NCI-H526 (cell line): ENCODE measurements at places on chromosomes 11 and 22.

DNA sequence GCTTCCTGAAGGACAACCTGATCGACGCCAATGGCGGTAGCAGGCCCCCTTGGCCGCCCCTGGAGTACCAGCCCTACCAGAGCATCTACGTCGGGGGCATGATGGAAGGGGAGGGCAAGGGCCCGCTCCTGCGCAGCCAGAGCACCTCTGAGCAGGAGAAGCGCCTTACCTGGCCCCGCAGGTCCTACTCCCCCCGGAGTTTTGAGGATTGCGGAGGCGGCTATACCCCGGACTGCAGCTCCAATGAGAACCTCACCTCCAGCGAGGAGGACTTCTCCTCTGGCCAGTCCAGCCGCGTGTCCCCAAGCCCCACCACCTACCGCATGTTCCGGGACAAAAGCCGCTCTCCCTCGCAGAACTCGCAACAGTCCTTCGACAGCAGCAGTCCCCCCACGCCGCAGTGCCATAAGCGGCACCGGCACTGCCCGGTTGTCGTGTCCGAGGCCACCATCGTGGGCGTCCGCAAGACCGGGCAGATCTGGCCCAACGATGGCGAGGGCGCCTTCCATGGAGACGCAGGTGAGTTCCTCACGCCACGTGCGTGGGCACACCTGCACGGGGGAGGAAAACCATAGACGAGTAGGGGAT is 1.5 kb downstream of the BCR start:
- DNase-seq = peak; percentile 27

GRCh38 chr11:104435494-104435893 is 271.5 kb upstream of the PDGFD start:
- DNase-seq = no peak

- no peak for DNase-seq
These were observed 7.8 kb upstream of the GAS2L1 start for GRCh38 chr22:29298641-29299040.

DNA sequence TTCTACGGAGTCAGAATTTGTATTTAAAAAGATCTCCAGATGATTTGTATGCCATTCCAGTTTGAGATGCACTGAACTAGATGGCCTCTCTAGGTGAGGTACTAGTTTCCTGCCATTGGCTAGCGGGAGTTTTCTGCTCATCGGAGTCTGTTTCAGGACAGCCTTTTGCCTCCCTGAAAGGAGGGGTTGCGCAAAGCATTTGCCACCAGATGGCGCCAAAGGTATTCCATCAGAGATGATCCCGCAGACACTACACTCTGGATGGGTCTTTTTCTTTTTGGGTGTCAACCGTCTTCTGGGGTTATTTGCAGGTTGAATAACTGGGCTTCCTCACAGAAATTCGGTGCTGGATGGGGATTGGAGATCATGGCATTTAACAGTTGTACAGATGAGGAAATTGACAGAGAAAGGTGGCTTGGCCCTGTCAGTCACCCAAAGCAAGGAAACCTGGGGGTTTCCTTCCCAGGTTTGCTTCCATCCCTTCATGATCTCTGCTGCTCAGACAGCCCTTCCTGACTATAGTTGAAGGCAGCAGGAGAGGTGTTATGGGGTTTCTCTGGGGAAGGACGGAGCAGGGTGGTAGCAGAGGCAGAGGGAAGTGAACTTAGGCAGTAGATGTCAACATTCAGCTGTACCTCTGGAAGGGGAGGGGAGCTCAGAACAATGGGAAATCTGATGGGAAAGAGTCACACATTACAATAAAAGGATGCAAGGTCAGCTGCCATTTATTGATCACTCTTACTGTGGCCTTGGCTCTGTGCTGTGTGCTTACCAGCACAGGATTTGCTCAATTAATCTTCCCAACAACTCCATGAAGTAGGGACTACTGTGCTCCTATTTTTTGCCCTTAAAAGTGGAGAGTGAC is 81.6 kb downstream of the CCDC81 start:
- DNase-seq = peak; percentile 80

DNA sequence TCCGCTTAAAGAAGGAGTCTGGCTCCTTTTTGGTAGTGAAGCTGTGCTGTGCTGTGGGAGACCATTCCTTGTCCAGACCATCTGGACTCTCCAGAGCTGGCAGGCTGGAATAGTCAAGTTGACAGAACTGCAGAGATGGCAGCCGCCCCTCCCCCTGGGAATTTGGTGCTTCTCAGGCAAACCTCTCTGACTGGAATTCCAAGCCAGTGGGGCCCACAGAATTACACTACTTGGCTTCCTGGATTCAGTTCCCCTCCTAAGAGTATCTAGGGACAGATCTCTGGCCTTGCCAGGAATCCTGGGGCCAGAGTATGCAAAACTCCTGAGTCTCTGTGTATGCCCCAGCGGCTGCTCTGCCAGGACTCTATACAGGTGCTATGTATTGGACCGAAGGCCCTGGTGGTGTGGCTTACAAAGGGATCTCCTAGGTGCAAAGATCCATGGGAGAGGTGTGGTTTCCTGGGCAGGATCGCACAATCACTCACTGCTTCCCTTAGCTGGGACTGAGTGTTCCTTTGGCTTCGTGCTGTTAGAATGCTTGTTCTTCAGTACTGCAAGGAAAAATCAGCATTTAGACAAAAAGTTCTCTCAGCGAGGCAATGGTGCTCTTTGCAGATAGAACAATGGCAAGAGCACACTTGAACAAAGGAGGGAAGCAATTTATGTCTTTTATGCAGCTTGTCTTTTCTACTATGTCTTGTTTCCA is 86.8 kb downstream of the PRMT3 start:
- peak; percentile 77 for DNase-seq

DNA sequence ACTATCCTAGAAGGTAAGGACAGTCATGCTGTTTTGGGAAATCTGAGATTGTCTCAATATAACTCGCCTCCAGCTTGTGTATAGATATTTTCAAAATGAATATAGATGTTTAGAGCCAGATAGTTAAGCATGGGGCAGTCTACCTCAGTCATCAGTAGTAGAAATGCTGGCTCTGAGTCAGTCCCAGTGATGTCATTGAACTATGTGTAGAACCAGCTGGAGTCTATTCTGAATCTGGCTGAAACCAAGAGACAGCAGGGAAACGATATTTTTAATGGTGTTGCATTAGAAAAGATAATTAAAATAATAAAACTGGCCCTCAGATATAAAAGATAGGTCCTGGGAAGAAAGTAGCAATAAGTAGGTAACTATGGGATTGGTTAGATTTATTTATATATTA is 25.9 kb downstream of the PIWIL4 start:
- no peak for DNase-seq

DNA sequence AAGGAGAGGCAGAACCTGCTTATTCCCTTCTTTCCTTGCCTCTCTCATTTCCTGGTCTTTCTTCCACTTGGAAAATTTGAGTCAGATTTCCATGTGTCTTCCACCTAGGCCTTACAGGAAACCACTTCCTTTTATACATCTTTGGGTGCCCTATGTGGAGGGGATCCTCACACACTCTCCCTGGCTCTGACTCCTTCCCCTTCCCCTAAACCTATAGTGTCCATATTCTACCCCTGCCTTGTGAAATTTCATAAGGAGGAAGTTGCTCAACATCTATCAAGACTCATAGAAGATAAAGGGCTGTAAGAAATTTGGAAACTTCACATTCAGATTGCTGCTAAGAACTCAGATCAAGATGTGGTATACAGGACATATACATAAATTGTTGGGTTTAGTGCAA is 20.4 kb downstream of the TUG1 start:
- DNase-seq = no peak

DNA sequence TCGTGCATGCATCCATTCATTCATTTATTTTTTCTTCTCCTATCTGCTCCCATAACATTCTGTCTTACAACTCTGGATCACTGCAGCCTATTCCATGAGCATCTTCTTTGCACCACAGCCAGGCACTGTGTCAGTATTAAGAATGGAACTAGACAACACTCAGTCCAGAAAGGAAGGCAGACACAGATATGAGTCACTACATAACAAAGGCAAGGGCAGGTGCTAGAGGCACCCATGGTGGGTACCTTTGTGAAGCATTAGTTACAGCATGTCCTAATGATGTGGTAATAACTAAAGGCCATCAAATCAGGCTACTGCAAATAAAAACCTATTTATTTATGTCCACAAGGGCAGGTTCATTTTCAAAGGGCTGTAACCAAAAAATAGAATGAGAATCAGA is 28.1 kb downstream of the TENM4 start:
- DNase-seq = no peak

DNA sequence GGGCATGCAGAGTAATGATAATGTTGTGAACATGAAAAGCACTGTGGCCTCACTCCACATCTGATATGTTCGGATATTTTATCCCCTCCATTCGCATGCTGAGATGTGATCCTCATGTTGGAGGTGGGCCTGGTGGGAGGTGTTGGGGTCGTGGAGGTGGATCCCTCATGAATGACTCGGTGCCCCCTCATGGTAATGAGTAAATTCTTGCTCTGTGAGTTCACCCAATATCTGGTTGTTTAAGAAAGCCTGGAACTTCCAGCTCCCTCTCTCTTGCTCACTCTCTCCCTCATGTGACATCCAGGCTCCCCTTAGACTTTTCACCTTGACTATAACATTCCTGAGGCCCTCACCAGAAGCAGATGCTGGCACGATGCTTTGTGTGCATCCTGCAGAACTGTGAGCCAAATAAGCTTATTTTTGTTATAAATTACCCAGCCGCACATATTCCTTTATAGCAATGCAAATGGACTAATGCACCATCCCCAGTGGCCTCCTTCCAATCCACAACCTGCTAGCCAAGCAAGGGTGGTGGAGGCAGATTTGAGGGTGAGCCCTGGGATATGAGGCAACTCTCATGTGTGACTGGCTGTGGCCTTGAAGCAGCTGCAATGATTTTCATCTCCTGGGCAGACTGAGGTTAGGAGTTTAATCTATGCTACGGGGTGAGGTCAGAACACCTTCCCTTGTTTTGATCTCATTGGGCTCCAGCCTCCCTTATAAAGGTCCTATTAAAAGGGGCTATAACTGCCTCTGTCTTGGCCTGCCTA is 276.5 kb downstream of the ETS1 start:
- DNase-seq = no peak

DNA sequence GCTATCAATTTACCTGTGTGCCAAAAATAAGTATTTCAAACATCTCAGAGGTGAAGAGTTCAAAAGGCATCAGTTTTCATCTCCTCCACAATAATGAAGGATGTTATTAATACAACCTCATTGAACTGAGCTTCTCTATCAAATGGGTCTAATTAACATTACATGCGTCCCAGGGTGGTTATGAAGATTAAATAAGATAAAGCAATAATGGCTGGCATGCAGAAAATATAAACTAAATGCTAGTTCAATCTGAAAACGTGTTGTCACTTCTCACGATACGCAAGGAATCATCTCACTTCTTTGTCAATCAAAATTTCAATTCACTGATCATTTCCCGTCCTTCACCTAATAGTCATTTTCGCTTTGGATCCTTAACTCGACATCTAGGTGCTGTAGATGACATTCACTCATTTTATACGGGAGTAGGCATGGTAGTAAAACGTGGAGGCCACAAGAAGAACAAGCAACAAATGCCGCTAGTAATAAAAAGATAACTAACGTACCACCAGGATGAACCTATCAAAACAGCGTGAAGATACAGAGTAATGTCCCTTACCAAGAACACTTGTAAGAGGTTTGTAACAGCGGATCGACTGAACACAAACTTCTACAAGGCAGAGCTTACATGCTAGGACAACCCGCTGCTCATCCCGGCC is 918 bp downstream of the CHORDC1 start:
- DNase-seq = peak; percentile 8

DNA sequence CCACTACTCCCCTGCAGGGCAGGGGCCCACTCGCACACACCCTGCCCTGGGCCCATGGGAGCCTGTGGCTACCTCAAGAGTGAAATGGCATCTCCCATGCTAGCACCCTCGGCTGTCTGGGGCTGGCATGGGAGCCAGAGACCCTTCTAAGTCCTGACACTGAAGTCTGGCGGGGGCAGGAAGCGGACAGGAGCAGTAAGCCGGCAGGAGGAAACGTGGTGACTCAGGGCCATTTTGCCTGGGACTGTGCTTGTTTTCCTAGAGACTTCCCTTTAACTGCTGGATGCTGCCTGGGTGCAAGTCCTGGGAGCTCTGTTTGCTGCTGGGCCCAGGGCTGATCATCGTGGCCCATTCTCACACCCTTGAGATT is 16.8 kb downstream of the RELT start:
- no peak for DNase-seq

DNA sequence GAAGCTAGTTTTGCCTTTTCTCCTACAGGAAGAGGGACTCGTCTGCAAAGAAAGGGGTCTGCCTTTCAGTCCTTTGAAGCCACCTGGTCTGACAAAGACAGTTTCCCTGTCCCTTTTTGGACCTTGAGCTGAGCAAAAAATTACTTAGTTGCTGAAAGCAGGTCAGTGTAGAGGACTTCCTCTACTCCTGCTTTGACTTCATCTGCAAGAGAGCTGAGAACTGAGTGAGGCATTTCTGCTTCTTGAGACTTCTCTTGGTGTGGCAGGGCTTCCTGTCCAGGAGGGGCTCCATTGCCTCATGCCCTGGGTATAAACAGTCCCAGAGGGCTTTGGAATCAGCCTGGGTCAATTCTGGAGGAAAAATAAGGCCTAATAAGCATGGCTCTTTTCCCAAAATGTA is 73.1 kb downstream of the ZNRF3 start:
- no peak for DNase-seq

- DNase-seq = no peak
These were observed 27.3 kb upstream of the NFAM1 start for GRCh38 chr22:42459287-42460063.

- DNase-seq = no peak
These were observed 75.2 kb downstream of the ADAMTS15 start for GRCh38 chr11:130523609-130524008.

GRCh38 chr11:116772443-116773202 is at the start of gene BUD13:
TSS of gene BUD13 (minus strand) at chr11:116772987. CDS start at chr11:116772964, 23 bp downstream.
- DNase-seq = peak; percentile 88

DNA sequence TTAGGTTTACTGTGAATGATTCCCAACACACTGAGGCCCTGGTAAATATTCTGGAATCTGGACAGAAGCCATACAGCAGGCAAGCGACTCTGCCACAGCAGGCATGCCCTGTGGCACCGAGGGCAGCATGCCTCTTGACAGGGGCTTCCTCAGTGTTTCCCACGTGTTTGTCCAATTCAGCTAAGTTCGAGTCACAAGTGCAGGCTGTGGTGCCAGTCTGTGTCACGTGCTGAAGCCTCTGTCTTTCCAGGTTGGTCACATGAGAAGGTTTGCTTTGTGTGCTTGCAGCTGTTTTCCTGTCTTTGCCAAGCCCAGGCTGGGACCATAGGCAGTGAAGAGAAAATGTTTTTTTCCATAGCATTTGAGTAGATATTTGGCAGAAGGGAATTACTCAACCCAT is 2.4 kb upstream of the PPFIBP2 start:
- no peak for DNase-seq
